NCI-H187 (cell line): ENCODE measurements at places on chromosomes 6 and 20.

- no peak for DNase-seq
Observed at GRCh38 chr6:70547313-70547712, 19.4 kb upstream of the SDHAF4 start.

- no peak for DNase-seq
Observed at GRCh38 chr20:58131151-58131550, 97.3 kb downstream of the ANKRD60 start.

- DNase-seq: no peak
Observed at GRCh38 chr6:132054525-132054924, 103.4 kb upstream of the CCN2 start.

GRCh38 chr6:170117111-170117972, 173.5 kb downstream of the DLL1 start:
- no peak for DNase-seq
